GM13976 (cell line): ENCODE measurements at places on chromosomes 16 and 17.

DNA sequence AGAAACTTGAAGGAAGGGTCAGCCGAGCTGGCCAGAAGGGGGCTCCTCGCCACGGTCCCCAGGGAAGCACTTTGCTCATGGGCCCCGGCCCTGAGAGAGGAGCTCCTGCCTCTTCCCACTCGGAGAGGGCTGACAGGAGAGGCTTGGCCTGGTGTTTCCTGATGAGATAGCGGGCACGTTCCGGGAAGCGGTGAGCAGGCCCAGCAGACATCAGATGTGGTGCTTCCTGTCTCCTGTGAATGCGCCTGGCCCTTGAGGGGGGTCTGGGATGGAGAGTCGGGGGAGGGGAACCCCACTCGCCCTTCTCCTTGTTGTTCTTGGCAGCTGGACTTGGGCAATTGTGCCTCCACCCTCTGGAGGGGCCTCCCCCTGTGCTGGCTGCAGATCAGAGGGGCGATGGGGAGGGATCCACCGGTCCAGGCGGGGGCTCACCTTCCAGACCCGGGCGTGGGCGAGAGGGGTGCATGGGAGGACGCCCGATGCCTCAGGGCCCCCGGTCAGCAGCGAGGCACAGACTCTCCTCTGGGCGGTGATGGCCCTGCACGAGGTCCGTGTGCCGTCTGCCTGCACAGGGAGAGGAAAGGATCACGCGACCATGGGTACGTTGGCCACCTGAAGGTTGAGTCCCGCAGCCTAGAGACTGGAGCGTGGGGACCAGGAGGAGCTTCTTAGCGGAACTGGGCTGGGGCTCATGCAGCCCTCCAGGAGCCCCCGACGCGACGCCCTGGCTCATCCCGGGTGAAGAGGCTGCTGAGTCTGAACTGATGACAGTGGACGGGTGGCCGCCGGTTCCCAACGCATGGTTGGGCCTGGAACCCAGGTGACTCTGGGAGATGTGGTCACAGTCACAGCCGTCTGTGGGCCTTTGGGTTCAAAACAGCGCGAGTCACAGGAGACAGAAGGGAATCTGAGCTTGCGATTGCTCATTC is 25.4 kb downstream of the METRNL start:
- DNase-seq: no peak

GRCh38 chr16:15915555-15916081 is 27.2 kb upstream of the CEP20 start:
- DNase-seq: no peak

DNA sequence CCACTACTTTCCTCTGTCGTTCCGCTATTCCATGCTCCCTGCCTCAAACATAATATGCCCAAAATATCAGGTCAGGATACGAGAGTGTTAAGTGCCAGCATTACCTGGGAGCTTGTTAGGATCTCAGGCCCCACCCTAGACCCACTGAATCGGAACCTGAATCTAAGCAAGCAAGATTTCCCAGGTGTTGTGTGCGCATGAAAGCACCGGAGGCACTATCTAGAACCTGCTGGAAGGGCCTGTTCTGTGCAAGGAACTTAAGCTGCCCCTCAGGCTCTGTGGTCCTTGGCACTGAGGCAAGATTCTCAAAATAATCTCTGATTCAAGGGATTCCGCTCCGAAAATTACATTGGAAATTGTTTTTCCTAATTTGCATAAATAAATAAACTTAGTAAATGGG is 107.7 kb upstream of the NOL11 start:
- DNase-seq: no peak

DNA sequence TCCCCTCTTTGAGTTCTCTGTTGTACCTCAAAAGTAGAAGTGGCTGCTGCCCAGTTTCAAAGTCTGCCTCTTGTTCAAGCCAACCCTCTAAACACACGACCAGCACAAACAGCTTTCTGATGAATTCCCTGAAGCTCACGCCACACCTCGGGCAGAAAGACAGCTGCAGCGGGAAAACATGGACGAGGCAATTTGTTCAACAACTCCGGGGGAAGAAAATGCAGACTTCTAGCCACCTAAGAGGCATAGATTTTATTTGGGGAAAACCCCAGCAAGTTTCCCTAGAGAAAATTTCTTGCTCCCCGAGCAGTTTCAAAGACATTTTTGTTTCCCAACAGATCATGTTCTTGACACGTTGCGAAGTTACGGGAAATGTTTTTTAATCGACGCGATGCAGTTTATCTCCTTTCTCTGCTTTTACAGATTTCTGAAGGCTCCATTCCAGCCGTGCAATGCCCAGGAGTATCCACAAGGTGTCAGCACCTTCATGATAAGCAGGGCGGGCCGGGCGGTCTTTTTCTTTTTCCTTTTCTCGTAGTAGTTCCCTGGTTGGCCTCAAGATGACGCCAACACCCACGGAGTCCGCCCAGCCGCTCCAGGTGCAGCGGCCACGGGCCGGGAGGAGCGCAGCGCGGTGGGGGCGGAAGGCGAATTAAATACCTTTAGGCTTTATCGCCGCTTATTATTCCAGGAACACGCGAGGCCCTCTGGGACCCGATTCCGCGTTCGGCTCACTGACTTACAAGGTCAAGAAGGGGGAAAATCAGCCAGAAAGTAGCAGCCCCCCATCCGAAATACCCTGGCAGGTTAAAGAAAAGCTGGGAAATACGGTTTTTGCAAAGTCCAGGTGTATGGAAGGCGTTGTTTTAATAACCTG is 2.9 kb upstream of the FOXC2 start:
- DNase-seq: peak; percentile 91
